CD8-positive, alpha-beta memory T cell (primary cell): ENCODE measurements at places on chromosomes 1 and 21.

GRCh38 chr1:183236158-183236725 lies 50.2 kb downstream of the LAMC2 start:
- DNase-seq, result no peak
- H3K27me3 ChIP-seq, result no peaks in the 10 kb centered on the region
- H3K27ac ChIP-seq, result no peak overlapping the region
- H3K4me1 ChIP-seq, result no peaks in the 10 kb centered on the region

DNA sequence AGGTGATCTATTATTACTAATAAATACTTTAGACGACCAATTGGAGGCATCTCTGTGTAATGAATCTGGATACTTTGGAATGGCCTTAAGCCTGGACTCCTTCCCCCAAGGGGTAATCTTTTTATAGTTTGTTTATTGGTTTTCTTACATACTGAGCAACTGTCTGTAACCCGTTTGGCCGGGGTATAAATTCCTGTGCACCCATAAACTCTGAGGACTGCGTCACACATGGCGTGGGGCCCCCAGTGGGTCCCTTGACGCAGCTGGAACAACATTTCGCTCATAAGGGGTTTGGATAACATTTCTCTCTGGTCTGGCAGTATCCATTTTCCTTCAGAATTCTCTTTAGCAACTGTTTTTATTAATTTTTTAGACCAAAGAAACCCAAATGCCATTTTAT lies 26.5 kb downstream of the SCCPDH start:
- no peak for DNase-seq
- no peak overlapping the region for H3K4me3 ChIP-seq
- H3K27me3 ChIP-seq, result no peaks in the 10 kb centered on the region
- no peaks in the 10 kb centered on the region for H3K4me1 ChIP-seq
- no peak overlapping the region for H3K27ac ChIP-seq
- H3K36me3 ChIP-seq, result no peaks in the 10 kb centered on the region

DNA sequence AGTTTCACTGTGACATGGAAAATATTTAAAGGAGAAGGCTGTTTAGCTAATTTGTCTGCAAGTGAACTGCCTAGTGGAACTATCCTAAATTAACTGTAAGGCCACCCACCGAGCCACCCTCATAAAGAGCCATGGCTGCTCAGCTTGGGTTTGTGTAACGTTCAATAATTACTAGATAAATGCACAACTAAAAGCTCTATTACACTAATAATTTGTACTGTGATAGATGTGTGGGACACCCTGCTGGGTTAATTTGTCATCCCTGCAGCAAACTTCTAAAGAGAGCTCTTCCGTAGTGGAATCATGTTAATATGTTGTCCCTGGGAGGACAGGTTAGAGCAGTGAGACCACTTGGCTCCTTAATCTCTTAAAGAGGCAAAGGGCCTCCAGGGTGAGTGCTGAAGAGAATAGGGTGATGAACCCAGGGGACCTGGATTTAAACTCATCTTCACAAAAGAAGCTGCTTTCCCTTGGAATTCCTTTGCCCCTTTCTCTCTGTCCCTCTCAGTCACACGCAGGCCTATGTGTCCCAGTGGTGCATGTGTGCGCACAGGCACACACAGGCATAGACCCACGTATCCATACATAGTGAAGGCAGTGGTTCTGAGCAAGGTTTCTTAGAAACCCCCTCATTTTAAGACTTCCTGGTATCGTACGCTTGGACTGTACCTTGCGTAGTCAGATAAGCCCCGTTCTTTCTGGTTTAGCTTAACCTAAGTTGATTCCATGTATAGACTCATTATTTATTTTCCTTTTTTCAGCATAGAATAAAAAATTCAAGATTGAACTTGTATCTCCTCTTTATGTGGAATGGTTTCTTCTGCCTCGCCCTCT lies 310.3 kb downstream of the NFIA start:
- H3K4me1 ChIP-seq, result no peaks in the 10 kb centered on the region
- no peak overlapping the region for H3K4me3 ChIP-seq
- H3K36me3 ChIP-seq, result no peaks in the 10 kb centered on the region
- H3K27me3 ChIP-seq, result no peaks in the 10 kb centered on the region
- no peak for DNase-seq
- no peak overlapping the region for H3K27ac ChIP-seq

DNA sequence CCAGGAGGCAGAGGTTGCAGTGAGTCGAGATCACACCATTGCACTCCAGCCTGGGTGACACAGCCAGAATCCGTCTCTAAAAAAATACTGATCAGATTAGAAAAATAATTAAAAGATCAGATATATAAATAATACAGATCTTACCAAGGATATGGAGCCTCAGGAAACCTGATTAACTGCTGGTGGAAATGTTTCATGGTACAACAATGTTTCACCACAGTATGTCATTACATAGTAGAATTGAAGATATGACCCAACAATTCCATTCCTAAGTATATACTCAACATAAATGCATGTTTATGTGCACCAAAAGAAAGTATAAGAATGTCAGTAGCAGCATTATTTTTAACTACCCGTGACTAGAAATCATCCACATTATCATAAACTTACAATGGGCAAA lies 41.7 kb downstream of the CD53 start:
- no peak for DNase-seq
- no peak overlapping the region for H3K27ac ChIP-seq
- peaks cover 5% of the 10 kb centered on the region for H3K4me1 ChIP-seq
- H3K4me3 ChIP-seq, result no peak overlapping the region
- H3K36me3 ChIP-seq, result no peaks in the 10 kb centered on the region

DNA sequence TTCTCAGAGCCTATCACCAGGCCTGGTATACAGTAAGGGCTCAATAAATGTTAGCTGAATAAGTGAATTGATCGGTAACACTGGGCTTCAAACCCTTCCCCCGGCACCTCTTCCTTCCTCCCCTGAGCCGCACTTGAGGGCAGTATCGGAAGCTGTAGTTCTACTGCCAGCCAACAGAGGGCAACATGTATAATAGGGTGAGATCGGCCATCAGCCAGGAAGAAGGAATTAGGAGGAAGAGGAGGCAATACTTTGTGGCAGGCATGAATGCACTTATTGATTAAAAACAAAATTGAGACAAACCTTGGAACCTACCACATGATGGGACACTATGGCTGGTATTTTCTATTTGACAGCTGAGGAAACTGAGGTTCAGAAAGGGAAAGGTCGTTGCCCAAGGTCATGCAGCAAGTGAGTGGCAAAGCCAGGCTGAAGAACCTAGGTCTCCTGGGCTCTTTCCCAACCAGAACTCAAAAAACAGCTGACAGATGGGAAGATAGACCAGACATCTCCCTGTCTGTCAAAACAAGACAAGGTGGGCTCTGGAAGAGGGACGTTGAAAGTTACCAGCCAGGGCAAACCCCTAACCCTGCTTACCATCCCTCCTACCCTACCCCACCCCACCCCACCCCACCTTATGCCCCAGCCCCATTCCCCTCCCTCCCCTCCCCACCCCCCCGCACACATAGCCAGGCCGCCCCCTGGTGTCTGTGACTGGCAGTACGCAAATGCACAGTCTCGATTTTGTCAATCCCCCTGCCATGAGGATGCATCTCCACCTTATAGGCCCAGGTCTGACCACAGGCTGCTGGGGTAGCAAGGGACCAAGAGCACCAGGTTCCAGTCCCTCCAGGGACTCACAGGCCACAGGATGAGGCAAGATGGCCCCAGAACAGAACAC lies 107.3 kb upstream of the RUNX3 start:
- H3K4me3 ChIP-seq, result no peak overlapping the region
- no peak overlapping the region for H3K27ac ChIP-seq
- peak; percentile 77 for DNase-seq
- H3K36me3 ChIP-seq, result no peaks in the 10 kb centered on the region
- H3K27me3 ChIP-seq, result no peaks in the 10 kb centered on the region

DNA sequence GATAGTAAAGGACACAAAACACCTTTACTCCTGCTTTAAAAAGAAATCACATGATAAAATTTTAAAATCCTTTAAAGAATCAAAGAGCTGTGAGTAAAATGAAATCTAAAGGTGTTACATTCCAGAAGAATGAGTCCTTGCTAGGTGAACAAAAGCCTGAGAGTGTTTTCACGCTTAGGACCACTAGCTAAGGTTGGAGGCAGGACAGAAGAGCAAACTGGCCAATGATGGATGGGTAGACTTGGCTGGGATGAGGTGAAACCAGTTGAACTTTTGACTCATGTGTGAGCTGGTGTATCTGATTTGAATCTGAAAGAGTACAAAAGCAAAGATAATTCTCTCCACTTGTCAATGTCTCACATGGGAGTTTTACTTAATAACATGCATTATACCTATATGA lies 35.1 kb downstream of the CATSPERE start:
- H3K36me3 ChIP-seq, result no peaks in the 10 kb centered on the region
- DNase-seq, result no peak
- H3K4me1 ChIP-seq, result no peaks in the 10 kb centered on the region
- no peak overlapping the region for H3K4me3 ChIP-seq
- H3K27me3 ChIP-seq, result no peaks in the 10 kb centered on the region

DNA sequence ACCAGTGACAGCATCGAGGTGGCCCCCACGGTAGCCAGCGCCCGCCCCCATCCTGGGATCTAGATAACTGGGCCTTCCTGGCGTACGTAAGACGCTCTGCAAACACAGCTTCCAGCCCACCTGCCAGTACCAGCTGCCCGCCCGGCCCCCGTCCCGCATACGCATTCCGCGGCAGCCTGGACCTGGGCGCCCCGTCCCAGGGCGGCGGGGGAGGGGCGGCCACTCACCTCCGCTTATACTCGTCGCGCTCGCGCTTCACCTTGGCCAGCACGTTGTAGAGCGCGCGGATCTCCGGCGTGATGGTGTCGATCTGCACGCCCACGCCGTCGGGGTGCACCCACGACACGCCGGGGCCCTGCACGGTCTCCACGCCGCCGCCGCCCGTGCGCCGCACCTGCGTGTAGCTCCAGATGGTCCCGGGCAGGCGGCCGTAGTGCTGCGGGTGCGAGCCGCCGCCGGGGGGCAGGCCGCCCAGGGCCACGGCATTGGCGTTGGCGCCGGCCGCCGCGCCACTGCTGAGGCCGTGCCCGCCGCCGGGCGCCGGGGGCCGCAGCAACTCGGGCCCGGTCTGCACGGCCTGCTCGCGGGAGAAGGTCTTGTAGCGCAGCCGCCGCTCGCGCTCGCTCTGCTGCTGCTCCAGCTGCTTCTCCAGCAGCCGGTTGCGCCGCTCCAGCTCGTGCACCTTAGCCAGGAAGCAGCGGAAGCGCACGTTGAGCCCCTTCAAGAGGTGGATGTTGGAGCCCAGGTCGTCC lies 859 bp downstream of the IFFO2 start:
- peak; percentile 69 for DNase-seq
- H3K36me3 ChIP-seq, result no peaks in the 10 kb centered on the region
- no peaks in the 10 kb centered on the region for H3K27me3 ChIP-seq
- H3K27ac ChIP-seq, result peak overlapping the region; percentile 60

DNA sequence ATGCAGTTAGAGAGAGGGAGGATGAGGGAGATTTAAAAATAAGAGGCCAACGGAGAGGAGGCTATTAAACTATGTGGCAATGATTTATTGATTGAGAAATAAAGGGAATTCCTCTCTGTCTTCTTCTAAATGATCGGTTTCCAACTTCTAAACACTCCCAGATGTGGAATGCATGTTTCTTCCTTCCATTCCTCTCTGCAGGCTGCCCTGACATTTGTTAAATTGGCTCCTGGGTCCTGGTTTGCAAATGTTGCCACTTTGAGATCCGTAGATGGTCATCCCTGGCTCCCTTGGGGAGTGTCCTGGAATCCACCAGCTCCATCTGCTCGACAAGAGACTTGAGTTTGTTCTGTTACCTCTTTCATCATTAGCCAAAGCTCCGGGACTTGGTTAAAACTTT lies 10.3 kb upstream of the C1orf198 start:
- no peaks in the 10 kb centered on the region for H3K36me3 ChIP-seq
- H3K27me3 ChIP-seq, result peaks cover 5% of the 10 kb centered on the region
- H3K4me3 ChIP-seq, result no peak overlapping the region
- no peak for DNase-seq

- H3K27me3 ChIP-seq, result no peaks in the 10 kb centered on the region
- H3K4me3 ChIP-seq, result no peak overlapping the region
- no peaks in the 10 kb centered on the region for H3K36me3 ChIP-seq
- no peaks in the 10 kb centered on the region for H3K4me1 ChIP-seq
- no peak overlapping the region for H3K27ac ChIP-seq
Measured at GRCh38 chr1:50139339-50140181, 30.8 kb downstream of the ELAVL4 start.

DNA sequence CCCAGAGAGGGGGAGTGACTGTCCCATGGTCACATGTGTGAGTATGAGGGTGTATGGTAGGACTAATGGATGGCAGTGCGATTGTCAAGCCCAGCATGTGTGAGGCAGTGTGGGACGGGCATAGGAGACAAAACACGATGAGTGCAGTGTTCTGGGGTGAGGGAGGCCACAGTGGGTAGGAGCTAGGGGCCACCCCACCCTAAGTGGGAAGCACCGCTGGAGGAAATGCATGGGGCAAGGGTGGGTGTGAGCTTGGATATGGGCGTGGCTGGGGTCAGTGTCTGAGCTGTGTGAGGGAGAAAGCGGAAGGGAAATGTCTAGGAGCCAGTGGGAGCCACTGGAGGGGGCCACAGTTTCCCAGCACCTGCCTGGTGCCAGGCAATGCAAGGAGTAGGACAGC lies 56.5 kb downstream of the FOXO6 start:
- H3K27me3 ChIP-seq, result no peaks in the 10 kb centered on the region
- no peak for DNase-seq
- no peaks in the 10 kb centered on the region for H3K4me1 ChIP-seq
- no peak overlapping the region for H3K27ac ChIP-seq
- H3K36me3 ChIP-seq, result no peaks in the 10 kb centered on the region

GRCh38 chr1:232457595-232457994 lies 172.3 kb downstream of the SIPA1L2 start:
- H3K4me1 ChIP-seq, result peaks cover 6% of the 10 kb centered on the region
- no peaks in the 10 kb centered on the region for H3K36me3 ChIP-seq
- H3K4me3 ChIP-seq, result no peak overlapping the region
- peak; percentile 4 for DNase-seq
- no peaks in the 10 kb centered on the region for H3K27me3 ChIP-seq

GRCh38 chr1:5312293-5312674 lies 657.9 kb downstream of the AJAP1 start:
- no peaks in the 10 kb centered on the region for H3K27me3 ChIP-seq
- H3K36me3 ChIP-seq, result no peaks in the 10 kb centered on the region
- DNase-seq, result no peak
- no peak overlapping the region for H3K4me3 ChIP-seq

DNA sequence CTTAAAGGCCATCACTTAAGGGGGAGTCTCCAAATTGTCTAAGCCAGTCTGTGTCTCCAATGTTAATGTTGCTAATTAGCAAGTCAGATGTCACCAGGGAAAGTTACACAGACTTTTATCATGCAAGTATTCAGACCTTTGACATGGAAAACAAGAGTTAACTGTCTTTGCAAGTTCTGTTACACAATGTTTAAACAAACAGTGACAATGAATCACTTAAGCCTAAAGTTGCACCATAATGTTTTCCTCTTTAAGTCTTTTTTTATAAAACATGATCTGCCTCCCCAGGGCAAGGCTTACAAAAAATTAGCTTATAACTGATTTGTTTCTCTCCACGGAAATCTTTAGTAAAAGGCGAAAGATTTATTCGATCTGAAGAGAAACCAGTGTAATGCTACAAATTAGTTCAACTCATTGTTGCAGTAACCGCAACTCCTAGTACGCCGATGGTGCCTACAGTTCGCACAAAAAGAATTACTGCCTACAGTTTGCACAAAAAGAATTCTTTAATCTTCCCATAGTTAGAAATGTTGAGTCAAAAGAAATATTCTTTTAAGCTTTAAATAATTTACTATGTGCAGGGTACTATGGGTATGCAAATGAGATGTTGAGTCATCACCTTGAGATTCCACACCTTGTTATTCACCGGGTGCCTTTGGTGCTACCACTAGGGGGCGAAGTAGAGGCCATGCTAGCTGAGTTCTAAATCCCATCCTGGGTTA lies 45.3 kb downstream of the HHAT start:
- H3K4me1 ChIP-seq, result no peaks in the 10 kb centered on the region
- no peak overlapping the region for H3K4me3 ChIP-seq
- H3K27ac ChIP-seq, result peak overlapping the region; percentile 20
- H3K27me3 ChIP-seq, result no peaks in the 10 kb centered on the region
